ENCODE measurements at places on chromosomes 6 and 20. TPM values are rescaled to one million over a fixed set of nuclear protein-coding genes. Genes with fewer than 3 reads are reported as not detected.

Gene PTPN1
- total RNA-seq, result 28.2 TPM

Gene MAK
- not detected for total RNA-seq

Gene VGLL2
- total RNA-seq, result not detected

Gene SNAI1
- total RNA-seq, result not detected

Gene ERVFRD-1
- total RNA-seq, result not detected

Gene TRIM31
- 3.0 TPM for total RNA-seq

Gene AKAP12
- total RNA-seq, result 31.4 TPM

Gene ABHD16A
- total RNA-seq, result 46.9 TPM

Gene TPMT
- total RNA-seq, result 14.0 TPM

Gene MCCD1
- total RNA-seq, result not detected

Gene SCRT2
- not detected for total RNA-seq

Gene SIRPD
- not detected for total RNA-seq

Gene TBP
- 15.2 TPM for total RNA-seq

Gene MUCL3
- total RNA-seq, result not detected

Gene HLA-C
- 934 TPM for total RNA-seq

Gene GGTLC1
- total RNA-seq, result not detected

Gene TRIM15
- not detected for total RNA-seq
